ENCODE measurements at places on chromosomes 12 and 14.

DNA sequence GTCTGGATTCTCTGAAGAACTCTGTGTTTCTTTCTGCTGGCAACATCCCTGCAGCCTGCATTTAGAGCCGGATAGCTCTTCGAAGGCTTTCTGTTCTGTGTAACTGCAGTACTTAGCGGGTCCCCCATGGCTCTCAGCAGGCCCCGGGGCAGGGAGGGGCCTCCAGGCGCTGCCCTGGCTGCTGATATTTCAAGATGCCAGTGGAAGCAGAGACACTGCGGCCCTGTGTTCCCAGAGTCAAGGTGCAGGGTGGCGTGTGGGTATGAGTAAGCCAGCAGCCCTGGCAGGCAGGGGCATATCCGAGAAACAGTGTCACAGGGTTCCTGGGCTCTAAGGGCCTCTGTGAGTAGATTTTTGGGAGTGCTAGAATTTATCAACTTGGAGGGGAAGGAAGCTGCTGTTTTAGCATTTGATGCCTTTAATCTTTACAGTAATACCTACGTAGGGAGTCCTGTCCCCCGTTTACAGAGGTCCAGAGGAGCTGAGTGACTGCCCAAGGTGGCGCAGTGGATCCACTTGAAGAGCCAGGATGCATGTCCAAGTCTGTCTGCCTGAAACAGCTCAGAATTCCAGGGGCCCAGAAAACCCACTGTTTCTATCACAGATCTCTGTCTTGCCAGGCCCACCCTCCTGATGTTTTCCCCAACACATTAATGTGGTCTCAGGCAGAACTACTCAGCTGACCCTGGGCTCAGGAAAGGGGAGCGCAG, 16.2 kb downstream of the ESRRB start:
- DNase-seq: no peak

DNA sequence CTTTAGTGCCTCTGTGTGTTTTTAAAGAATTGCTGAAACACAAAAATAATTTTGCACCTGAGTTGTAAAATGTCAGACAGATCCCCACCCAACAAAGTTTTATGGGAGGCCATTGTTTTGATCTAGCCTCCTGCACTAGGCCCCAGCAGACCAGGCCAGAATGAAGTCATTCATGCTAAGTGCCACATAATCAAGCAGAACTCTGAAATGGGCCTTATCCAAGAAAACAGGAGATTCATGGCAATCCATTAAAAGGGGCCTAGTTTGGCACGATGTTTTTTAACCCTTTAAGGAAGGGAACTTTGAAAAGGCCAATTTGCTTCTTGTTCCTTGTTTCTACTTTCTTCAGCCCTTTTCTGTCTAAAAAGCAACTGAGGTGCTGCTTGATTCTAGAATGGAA, 260.9 kb downstream of the ITPR2 start:
- DNase-seq: no peak

DNA sequence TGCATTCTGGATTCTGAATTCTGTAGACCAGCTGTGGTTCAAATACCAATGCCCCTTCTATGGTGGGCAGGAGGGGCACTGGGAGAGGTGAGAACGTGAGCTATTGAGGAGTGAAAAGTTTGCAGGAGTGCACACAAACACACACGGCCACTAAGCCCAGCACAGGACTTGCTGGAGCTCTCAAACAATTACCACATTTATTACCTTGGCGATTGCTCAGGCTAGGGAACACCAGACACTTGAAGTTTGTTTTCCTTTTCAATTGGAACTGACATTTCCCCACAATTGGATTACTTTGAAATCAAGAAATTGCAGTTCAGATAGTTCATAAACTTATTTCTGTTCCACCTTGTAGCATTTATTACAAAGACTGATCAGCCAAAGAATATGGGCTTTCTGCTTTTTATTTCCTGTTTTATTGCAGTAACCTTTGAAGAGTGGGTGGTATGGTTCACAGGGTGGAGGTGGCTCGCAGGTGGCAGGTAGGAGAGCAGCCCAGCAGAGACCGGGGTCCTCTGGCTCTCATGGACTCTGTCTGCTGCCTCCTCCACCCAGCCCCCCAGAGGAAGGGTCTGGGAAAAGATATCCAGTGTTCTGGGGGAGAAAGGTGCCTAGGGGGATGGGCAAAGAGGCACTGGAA, 429.8 kb upstream of the CCDC196 start:
- DNase-seq: no peak

GRCh38 chr12:6550294-6551062, 5.4 kb downstream of the IFFO1 start:
- DNase-seq: no peak

GRCh38 chr12:55728186-55728938, 447 bp downstream of the CD63 start:
- no peak for DNase-seq

- DNase-seq: no peak
These were observed 51.4 kb upstream of the GARIN2 start for GRCh38 chr14:67137744-67138371.

GRCh38 chr14:100670753-100671049, 56.0 kb upstream of the DLK1 start:
- DNase-seq: no peak

DNA sequence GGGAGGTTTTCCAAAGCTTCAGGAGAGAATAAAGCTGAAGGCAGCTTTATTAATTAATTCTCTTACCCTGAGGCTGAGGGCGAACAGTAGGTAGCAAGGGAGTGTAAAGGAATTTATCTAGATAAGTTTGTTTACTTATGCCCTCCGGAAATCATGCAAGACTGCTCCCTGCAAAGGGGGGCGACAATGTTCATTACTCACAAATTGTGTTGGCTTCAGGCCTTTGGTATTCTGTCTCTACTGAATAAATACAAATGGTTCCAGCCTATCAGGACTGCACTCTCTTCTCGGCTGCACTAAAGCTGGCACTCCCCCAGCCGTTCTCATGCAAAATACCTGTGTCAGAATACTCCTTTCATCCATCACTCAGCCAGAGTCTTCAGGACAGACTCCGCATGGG, 120.8 kb downstream of the PPHLN1 start:
- DNase-seq: no peak

DNA sequence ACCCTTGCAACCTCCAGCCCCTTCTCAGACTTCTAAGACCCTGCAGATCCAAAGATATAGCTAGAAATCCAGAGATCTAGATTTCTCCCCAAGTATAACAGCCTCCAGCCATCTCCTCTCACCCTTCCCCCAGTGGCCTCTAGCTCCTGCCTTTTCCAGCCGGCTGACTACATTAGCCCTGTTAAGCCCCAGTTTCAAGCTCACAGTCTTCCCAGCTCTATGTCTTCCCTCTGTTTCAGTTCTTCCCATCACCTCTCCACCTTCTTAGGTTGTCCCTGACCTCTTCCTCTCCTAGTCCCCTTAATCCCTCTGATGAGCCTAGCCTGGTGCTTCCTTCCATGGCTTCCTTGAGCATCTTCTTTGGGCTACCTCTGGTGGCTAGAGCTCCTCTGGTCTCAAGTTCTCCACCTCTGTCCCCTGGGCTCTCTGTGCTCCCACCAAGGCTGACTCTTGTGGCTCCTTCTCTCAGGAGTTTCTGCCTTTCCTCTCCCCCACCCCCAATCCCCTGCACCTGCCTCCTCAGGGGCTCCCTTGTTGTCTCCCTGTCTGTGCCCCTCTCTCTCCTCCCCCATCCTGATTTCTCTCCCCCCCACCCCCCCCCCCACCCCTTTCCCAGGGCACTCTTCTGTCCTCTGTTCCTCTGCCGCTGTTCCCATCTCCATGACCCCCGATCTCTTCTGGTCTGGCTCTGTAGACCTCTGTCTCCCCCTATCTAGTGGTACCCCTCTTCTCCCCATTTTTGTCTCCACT, 816 bp upstream of the GDF11 start:
- DNase-seq: no peak

- DNase-seq: no peak
These were observed 755.1 kb upstream of the TBX3 start for GRCh38 chr12:115439008-115439601.

DNA sequence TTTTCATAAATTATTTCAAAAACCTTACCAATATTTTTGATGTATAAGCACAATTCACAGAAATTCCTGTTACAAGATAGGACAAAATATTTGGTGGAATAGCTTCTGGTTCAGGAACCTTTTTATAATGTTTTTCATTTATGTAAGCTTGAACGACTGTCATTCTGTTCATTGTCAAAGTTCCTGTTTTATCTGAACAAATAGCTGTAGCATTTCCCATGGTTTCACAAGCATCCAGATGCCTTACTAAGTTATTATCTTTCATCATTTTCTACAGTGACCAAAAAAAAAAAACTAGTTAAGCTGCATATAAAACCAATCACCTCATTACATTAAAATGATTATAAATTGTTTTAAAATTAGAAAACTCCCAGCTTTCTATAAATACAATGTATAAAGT, 87.1 kb downstream of the ATP2B1 start:
- DNase-seq: no peak

DNA sequence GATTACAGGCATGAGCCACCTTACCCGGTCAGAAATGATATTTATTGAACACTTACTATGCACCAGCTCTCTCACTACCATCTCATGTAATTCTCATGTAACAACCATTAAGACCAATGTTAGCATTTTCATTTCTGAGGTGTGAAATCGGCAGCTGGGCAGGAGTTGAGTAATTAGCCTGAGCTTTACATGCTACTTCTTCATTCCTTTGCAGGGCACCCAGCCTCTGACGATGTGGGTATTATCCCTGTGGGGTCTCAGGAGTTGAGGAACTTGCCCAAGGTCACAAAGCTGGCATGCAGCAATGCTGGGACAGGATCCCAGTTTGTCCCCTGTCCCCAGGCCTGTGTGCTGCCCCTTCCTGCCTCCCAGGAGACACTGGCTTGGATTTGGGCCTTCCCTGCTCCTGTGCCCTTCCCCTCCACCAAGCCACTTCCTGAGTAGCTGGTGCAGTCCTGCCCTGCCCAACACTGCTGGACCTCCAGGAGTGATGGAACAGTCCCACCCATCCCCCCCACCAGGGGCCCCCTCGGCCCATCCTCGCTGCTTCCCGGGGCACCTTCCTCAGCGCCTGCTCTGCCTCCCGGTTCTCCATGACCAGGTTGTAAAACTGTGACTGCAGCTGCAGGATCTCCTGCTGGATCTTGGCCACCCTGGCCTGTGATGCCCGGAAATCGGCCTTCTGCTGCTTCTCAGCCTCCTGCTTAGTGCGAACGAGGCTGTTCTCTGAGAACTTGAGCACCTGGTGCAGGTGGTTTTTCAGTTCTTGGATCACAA, 14.7 kb downstream of the RITA1 start:
- no peak for DNase-seq

GRCh38 chr12:132534076-132534475, 44.1 kb downstream of the FBRSL1 start:
- no peak for DNase-seq

- DNase-seq: no peak
These were observed 40.6 kb downstream of the C12orf42 start for GRCh38 chr12:103455020-103455763.

GRCh38 chr14:87626266-87626665, 366.7 kb downstream of the GALC start:
- no peak for DNase-seq

DNA sequence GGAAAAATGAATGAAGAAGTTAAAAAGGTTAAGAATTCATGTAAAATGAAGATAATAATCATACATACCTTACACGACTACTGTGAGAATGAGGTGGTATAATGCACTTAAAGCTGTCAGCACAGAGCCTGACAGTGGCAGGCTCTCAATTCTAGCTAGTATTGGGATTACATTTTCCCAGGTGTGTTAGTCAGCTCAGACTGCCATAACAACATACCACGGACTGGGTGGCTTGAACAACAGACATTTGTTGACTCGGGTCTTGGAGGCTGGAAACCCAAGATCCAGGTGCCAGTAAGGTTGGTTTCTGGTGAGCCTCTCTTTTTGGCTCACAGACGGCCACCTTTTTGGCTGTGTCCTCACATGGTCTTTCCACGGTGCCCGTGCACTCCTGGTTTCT, 167.8 kb downstream of the CHST11 start:
- no peak for DNase-seq

DNA sequence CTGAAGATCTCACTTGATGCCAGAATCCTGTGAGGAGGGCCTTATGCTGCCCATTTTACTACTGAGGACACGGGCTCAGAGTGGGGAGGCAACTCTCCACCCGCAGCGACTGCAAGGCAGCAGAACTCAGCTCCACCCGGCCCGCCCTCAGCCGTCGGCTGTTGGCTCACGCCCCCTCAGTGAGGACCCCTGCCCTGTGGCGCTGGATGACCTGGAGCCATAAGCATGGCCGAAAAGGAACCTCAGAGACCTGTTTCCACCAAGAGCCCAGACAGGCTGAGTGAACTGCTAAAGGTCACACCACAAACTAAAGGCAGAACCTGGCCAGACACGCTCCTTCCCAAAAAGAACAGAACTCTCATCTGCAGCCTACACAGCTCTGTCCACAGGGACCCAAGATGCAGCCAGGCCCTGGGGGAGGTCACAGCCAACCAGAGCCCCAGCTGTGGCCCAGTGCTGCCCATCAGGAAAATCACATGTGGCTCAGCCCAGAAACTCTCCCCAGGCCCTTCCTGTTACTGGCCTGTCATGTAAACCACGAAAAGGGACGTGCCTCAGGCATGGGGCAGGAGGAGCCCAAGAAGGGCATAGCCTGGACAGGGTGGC, 32.8 kb downstream of the CCNK start:
- no peak for DNase-seq

- DNase-seq: peak; percentile 77
These were observed 178.1 kb upstream of the ALG10B start for GRCh38 chr12:38138225-38139221.

- no peak for DNase-seq
These were observed 225.5 kb downstream of the EPS8 start for GRCh38 chr12:15563663-15564062.

DNA sequence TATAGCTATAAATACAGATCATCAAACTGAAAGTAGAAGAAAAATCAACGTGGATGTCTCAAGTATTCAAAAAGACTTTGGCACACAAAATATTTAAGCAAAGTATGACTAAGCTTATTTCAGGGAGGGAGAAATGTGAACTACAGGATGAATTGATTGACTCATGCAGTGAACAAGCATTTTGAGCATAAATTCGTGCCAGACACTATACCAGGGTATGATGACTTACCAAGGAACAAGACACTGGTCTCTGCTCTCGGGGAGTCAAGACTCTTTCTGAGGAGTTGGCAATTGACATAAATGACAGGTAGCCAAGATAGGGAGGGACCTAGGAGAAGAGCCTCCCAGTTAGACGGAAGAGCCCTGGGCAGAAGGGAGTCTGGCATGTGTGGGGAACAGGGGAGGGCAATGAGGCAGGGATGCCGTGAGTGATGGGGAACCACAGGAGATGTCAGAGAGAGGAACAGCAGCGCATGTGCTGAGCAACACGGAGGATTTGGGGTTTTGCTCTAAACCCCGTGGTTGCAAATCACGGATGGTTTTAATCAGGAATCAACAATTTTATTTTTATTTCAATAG, 115.2 kb downstream of the TMEM132D start:
- DNase-seq: no peak

GRCh38 chr14:77763978-77764377, 3.0 kb upstream of the SNW1 start:
- no peak for DNase-seq

GRCh38 chr12:42237853-42238239, 202 bp downstream of the YAF2 start:
- no peak for DNase-seq

All from SHP77 treated with DMSO at 0.1 percent for 48 hours (cell line).